ENCODE measurements at places on chromosomes 7 and 10.

DNA sequence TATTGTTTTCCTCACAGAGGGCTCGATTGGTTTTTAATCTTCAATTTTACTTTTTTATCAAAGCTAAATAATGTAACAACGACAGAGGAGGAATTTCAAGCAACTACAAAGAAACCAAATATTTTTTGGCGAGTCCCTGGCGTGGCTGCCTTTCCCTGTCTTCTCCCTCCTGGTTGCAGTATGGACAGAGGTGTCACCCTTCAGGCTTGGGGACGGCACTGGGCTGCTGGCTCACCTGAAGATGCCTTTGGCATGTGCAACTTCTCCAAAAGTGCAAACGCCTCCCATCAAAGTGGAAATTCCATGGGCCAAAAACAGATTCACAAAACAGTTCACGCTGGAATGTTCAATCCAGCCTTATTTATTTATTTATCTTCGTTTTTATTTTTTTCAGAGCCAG lies 51.9 kb downstream of the DOCK1 start:
- no peak for DNase-seq

GRCh38 chr10:74728225-74728624 lies 98.2 kb upstream of the KAT6B start:
- no peak for DNase-seq

GRCh38 chr7:92761391-92762097 lies 74.8 kb downstream of the CDK6 start:
- DNase-seq = no peak

GRCh38 chr10:97195706-97196222 lies 10.0 kb upstream of the SLIT1 start:
- DNase-seq = no peak

- no peak for DNase-seq
Measured at GRCh38 chr10:63455507-63455906, 10.3 kb downstream of the JMJD1C start.

DNA sequence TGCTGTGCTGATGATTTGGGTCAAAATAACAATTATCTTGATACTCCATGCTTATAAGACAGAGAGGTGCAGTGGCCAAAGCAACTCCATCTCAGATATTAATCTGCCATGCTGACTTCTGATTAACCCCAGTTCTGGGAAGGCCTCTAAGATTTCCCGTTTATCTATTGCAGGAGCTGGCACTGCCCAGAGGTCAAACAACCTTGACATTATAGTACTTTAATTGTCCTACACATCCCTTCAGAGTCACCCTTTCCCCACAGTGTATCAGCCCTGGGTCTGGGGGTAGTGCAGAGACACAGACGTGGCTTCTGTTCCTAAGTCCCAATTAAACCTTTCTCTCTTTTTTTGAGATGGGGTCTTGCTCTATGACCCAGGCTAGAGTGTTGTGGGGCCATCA lies 63.8 kb downstream of the PARD3 start:
- DNase-seq = no peak

- peak; percentile 76 for DNase-seq
Measured at GRCh38 chr7:22137466-22137865, 191.8 kb upstream of the CDCA7L start.

DNA sequence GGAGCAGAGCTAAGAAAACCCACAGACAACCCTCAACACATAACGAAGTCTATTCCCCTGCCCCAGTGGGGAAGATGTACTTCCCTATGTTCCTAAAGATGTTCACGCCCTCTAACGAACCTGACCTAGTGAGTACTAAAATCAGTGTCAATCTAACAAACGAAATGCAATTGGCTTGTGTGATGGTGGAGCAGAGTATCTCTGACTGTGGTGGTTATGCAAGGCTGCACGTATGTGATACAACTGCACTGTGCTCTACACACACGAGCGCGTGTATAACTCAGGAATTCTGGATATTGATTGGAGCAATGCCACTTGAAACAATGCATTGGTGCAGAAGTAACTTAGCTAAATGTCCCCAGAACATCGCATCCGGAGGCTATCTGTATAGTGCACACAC lies 1.3 kb downstream of the ANKRD16 start:
- peak; percentile 27 for DNase-seq

DNA sequence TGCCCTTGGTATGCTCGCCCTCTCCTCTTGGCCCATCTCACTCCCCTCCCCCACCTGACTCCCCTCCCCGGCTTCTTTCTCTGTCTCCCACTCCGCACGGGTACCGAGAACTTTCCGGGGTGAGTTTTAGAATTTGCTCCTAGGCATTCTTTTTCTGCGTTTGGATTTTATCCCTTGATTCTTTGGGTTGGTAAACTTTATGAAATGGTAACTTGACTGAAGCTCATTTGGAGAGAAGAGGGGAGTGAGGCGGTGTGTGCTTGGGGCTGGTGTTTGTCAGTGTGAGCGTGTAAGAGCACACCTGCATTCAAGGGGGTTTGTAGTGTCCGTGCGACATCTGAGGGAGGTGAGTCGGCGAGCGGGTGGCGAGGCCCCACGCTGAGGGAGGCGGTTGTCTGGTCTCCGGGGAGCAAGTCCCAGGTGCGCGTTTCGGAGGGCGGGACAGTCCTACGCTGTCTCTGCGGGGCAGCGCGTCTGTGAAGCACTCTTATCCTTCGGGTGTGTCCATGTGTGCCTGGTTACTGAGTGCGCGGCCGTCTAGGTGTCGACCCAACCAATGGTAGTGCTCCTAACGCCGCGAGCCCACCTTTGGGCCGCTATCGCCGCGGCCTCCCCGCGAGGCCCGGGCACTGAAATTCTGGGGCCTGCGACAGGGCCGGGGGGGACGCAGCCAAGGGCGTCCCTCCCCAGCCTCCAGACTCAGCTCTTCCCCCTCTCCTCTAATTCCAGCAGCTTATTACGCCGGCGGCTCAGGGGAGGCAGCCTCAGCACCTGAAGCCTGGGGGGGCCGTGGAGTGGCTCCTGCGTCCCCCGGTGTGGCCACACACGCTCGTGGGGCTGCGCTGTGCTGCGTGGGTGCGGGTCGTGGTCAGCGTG lies 2.6 kb upstream of the ZNF503 start:
- no peak for DNase-seq

DNA sequence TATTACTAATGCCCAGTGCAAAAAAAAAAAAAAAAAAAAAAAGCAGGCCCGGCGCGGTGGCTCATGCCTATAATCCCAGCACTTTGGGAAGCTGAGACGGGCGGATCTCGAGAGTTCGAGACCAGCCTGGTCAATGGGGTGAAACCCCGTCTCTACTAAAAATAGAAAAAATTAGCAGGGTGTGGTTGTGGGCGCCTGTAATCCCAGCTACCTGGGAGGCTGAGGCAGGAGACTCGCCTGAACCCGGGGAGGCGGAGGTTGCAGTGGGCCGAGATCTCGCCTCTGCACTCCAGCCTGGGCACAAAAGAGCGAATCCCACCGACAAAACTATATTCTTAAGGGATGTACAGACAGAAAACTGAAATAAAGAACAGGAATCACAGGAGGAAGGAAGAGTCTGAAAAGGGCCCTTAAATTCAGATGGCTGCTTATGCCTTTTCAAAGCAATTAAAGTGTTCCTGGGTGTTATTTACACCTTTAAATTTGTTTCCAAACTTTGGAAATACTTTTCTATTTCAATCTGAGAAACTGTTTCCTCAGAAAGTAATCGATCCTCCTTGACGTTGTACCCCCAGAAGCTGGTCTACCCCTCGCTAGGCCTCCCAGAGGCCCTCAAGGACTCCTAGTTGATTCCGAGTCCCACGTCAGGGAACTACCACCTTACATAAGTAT lies 2.0 kb upstream of the KMT2E start:
- peak; percentile 39 for DNase-seq

DNA sequence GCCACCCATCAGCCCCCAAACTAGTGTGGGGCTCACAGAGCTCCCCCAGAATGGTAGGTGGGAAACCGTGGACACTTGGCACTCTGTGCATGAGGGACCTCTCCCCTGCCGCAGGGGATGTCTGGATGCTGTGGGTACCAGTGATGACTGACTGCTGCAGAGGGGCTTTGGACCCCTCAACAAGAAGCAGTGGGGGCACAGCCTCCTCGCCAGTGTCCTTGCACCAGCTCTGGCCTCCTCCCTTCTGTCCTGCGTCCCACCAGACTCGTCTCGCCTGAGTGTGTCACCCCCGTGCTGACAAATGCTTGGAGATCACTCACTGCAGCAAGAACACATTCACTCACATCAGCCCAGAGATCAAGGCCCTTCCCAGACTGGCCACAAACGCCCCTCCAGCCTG lies 37.3 kb upstream of the R3HCC1L start:
- DNase-seq = no peak

DNA sequence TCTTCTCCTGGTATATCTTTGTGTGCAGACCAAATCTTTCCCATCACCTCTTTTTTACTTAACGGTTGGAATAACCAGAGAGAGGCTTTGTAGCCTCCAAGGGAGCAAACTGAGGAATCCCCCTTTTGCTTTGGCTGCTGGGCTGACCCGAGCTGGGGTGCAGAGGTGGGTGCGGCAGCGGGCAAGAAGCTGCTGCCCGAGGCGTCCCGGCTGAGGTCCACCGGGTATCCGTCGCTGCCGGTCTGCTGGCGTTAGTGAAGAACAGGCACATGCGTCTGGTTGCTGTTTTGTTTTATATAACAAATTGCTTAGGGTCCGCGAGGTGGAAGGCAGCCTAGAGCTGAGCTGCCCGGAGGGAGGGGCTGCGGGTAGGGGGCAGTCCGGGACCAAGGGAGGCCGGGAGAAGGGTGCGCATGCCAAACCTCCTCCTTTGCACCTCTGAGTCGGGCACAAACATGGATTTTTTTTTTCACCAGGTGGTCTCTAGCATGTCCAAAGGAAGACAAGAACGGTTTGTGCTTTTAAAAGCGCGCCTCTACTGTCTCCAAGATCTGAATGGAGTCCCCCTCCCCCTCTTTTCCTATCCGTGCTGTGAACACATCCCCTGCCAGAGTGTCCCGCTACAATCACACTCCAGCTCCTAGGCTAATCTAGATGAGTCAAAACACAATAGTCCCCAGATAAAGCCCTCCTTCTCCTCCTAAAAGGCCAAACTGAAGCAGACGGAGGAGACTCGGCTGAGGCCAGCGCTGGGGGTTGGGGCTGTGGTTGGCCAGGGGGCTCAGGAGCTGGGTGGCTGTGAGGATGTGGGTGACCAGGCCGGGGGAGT lies 6.8 kb upstream of the GATA3 start:
- no peak for DNase-seq

GRCh38 chr10:104307576-104308438 lies 30.5 kb downstream of the ITPRIP start:
- DNase-seq = no peak

DNA sequence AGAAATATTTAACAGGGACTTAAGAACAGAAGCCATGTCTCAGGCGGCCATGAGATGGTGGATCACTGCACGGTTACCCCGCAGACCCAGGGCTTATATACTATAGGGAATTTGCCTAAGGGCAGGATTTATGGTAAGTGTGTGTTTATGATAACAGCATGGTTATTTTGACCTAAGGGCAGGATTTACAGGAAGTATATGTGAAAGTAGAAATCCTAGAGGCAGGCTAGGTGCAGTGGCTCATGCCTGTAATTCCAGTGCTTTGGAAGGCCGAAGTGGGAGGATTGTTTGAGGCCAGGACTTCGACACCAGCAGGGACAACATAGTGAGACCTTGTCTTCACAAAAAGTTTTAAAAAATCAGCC lies 43.0 kb upstream of the ZNF438 start:
- no peak for DNase-seq

DNA sequence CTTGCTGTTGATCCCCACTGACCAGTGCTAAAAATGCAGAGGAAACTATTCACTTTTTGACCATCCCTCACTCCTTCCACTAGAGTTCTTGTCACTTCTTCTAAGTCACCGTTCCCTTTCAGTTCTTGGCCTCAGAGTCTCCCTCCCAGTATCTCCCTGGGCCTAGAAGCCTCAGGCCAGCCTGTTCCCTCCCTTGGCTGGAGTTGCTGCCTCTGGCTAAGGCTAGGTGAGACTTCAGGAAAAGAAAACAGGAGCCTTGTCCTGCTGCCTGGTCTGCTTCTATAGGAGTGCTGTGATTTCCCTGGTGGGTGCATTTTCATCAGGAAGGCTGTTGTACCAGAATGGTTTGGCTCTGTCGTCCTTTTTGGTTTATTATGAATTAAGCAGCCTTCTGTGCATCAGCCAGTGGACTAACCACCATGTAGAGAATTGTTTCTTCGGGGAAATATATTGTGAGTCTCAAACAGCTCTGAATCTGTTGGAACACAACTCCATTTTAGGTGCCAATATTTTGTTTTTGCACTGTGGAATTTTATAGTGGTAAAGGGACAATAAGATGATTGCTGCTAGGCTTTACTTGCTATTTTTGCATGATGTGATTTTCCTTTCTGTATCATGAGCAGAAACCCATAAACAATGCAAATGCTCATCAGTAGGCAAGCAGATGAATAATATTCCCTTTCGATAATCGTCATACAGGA lies 233.4 kb upstream of the FZD1 start:
- DNase-seq = no peak

DNA sequence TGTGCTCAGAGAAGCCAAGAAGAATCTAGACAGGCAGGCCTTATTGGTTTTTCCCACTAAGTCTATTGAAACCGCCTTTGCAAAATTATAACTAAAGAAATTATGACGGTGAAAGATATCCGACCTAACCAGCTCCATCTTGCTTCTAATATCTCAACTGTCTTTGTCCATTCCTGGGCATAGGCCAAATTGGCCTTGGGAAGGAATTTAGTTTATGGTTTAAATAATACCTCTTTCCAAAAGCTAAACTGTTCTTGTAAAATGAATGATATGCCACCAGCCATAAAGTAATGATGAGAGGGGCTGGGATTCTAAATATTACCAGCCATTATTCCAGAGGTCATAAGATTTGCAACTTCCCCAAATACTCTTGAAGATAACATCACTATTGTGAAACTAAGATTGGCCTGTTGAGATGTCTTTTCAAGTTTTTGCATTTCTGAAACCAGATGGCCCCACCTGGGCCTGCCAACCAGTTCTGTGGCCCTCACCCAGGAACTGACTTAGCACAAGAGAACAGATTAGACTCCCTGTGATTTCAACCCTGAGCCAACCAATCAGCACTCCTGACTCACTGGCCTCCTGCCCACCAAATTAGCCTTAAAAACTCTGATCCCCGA lies 41.2 kb upstream of the SLC35G1 start:
- no peak for DNase-seq

All from EL (cell line).